Left ventricle myocardium superior (tissue), 1 donor: ENCODE measurements at places on chromosomes 5 and 9.
A peak's percentile ranks its signal among the peaks of the same experiment; 100 is the strongest.

GRCh38 chr5:115313052-115313451, 16.6 kb upstream of the CCDC112 start:
- DNase-seq, result no peak

DNA sequence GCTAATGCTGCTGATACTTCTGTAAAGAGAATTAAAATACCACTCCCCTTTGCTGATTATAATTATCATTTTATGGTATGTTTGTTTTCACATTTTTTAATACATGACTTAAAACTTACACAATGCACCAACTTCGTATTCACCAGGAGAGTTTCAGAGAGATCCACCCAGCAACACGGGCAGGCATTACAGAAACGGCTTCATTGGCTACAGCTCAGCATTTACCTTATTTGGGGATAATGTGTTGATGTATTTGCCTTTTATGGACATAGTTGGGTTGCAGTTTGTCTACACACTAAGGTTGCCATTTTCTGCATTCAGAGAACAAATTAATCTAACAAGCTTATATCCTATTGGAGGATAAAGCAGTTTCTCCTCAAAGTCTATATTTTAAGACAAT, 423.6 kb downstream of the PRDM9 start:
- no peak for DNase-seq

DNA sequence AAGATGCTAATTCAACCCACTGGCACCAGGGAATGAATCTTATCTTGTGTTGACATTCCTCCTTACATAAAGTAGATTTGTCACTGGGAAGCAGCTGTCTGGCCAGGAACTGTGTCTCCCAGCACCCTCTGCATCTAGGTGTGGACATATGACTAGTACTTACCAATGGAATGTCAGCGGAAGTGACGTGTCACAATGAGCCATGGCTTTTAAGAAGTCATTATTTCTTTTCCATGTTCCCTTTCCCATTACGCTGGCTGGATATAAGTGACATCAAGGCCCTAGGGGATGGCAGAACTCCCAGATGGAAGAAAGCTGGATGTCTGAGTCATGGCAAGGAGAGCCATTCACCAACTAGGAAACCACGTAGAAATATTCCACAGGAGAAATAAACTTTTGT, 84.7 kb upstream of the MAST4 start:
- DNase-seq, result no peak

DNA sequence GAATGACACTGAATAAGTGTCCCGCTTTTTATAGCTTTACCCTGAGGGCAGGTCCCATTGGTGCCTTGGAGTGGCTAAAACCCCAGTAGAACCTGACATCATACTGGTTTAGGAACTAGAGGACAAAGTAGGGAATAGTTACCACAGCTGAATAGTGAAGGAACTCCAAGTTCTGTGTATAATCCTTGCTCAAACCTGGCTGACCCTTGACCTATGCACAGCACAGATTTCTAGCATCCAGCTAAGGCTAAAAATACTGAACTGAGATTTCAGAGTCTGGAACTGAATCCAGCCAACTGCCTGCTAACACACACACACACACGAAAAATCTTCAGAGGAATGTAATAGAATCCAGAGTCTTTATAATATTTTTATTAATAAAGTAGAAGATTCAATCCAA, 50.8 kb downstream of the C5 start:
- DNase-seq, result no peak

DNA sequence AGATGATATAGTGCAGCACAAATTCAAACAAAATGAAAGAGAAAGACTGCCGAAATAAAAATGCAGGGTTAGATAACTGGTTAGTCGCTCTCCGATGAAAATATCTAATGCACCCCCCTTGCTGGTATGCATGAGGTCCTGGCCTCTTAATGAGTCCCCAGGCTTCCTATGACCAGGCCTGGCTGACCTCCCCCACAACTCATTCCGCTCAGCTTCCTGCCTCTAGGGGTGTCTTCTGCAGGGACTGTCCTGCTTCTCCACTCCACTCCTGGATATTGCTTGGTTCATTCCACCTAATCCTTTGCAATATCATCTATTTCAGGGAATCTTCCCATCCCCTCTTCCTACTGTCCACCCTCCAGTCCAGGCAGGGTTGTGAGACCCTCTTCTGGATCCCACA, 341.8 kb downstream of the ASTN2 start:
- no peak for DNase-seq

- no peak for DNase-seq
Measured at GRCh38 chr5:180791611-180792213, 10.9 kb downstream of the MGAT1 start.

GRCh38 chr5:172528440-172528839, 74.1 kb upstream of the SH3PXD2B start:
- DNase-seq, result no peak

DNA sequence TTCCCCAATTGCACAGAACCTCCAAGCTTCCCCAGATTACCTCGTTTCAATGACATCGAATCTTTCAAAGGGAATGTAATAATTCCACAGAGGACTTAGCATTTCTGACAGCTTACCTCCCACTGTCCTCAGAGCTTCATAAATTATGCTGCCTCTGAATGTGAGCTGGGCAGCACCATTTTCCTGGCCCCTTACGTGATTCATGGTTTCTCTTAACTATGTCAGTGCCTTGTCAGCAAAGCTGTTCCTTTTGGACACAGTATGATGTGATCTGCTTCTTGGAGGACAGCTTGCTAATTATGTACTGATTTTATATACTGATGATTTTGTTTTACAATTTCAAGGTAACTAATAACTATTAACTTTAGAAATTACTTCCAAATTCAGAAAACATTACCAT, 27.7 kb upstream of the SSBP2 start:
- no peak for DNase-seq

DNA sequence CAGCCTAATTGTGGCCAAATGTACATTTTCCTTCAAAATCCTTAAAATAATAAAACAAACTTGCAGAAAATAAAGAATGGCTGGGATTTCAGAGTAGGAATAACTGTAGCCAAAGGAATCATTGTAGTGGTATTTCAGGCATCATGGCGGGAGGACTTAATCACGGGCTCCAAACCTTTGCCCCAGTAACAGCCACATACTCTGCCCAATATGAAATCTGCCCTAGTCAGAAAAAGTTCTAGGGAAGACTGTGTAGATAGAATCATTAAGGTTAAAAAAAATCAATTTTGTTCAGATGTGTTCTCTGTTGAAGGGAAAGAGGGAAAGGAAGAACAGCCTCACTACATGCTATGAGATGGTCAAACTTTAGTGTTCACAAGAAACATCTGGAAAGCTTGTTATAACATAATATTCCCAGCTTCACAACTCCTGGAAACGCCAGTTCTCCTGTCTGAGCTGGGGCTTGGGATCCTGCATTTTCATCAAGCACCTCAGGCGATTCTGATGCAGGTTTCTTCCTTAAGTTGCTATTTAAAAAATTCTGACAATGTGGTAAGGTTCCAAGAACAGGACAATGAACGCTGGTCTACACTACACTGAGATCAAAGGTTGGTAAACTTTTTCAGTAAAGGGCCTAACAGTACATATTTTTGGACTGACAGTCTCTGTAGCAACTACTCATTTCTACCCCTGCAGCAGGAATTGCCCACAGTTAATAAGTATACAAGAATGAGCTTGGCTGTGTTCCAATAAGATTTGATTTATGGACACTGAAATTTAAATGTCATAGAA, 87.9 kb downstream of the CEMIP2 start:
- no peak for DNase-seq

GRCh38 chr5:75985077-75985476, 98.1 kb upstream of the SV2C start:
- no peak for DNase-seq

GRCh38 chr5:121292664-121293063, 559.0 kb upstream of the FTMT start:
- no peak for DNase-seq

DNA sequence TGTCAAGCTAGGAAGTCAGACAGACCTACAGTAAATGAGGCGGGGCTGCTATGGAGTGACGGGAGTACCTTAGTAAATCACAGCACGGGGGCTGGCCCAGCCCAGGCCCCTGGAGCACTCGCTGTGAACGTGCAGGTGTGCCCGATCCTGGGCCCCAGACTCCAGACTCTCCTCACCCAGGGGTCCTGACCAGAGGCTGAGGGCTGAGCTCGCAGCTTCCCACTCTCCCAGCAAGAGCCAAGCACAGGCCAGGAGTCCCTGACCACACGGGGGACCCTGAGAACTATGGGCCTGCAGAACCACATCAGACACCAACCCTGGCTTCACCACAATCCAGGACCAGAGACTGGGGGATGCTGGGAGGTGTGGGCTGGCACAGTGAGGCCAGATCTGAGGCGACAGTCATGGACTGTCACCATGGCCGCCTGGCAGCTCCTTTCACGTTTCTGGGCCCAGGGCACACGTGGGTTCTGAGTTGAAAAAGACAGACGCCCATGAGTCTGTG, 73.4 kb downstream of the ADAMTS2 start:
- DNase-seq, result peak; percentile 16

- DNase-seq, result no peak
Measured at GRCh38 chr5:179558932-179559283, 8.6 kb downstream of the RUFY1 start.

DNA sequence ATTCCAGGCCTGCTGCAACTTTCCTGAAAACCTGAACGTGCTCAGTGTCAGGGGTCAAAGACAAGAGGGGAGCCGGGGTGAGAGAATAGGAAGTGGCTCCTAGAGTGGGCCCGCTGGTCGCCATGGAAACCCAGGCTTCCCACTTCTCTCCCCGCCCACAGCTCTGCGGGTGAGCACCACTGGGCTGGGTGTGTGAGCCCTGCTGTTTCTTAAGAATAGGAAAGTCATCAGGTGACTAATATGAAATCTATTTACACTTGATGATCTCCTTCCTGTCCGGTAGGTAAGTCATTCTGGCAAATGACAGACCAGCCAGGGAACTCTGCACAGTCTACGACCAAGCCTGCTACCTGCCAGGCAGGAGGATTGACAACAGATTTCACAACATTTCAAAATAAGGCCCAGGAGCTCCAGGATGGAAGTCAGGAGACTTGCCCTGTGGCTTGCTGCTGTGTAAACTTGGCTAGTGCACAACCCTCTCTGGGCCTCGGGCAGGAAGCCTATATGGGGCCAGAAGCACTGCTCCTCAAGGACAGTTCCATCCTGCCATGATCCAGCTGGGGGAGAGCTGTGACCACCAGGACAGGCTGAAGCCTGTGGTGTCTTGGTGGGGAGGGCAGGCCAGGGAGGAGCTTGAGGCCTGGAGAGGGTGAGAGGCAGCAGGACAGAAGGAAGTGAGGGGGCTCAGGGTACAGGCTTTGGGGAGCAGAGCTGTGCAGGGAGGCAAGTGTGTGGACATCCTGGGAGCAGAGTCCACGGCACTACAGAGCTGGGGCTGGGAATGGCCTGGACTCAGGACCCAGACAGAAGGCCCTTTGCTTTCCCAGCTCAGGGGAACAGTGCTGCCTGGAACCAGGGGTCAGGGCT, 60.6 kb downstream of the SHB start:
- peak; percentile 56 for DNase-seq

- no peak for DNase-seq
Measured at GRCh38 chr9:96245399-96245798, 56.6 kb downstream of the HSD17B3 start.

DNA sequence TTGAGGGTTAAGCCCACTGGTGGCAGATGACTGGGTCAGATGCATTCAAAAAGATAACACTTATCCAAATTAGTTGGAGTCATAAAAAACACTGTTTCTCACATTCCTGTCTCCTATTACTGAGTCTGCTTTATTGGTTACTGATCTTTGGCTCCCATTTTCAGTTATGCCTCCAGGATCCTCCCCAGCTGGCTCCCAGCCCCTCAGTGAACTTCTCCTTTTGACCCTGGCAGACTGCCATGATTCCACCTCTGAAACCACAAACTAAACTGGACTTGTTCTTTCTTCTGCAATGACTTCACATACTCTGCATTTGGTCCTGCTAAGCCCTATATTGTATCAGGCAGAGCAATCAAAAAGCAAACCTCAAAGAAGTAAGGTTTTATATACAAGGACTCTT, 860.8 kb upstream of the DMAC1 start:
- DNase-seq, result peak; percentile 74

DNA sequence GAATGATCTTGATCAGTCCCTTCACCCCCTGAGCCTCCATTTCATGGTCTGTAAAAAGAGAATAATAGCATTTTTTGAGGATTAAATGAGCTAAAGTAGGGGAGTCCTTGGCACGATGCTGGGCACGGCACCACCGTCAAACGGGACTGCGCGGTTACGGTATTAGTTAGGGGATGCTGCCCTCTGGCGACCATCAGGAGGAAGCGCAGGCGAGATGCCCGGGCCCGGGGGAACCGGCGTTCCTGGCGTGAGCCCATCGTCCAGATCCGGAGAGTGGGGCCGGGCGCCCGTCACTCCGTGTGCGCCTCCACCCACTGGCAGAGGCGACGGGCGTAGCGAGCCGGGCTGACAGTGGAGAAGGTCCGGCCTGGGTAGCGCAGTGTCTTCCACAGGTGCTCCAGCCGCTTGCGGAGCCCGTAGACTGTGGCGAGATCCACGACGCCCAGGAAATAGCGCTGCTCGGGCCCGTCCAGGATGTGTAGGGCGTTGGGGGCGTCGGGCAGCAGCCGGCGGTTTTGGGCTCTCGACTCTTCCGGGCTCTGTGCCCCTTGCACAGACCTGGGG, 4.8 kb upstream of the ST6GALNAC4 start:
- DNase-seq, result peak; percentile 84

- peak; percentile 67 for DNase-seq
Measured at GRCh38 chr9:88658311-88658822, 123.4 kb downstream of the NXNL2 start.

GRCh38 chr5:90890180-90890579, 331.6 kb downstream of the ADGRV1 start:
- no peak for DNase-seq

DNA sequence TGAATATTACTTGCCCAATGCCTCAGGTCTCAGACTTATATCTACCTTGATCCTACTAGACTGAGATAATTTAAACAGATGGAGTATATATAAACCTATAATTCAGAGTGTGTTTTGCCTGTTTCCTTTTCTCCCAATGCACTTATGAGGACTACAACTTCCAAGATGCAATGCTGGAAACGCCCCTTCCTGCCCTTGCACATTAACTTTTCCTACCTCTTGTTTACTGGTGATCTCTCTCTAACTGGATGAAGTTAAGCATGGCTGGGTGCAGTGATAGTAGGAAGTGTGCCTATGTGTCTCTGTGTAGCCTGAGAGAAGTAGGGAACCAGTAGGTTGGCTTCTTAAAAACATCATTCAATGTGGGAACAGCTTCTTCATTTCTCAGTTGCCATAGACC, 115.2 kb downstream of the SVEP1 start:
- no peak for DNase-seq

DNA sequence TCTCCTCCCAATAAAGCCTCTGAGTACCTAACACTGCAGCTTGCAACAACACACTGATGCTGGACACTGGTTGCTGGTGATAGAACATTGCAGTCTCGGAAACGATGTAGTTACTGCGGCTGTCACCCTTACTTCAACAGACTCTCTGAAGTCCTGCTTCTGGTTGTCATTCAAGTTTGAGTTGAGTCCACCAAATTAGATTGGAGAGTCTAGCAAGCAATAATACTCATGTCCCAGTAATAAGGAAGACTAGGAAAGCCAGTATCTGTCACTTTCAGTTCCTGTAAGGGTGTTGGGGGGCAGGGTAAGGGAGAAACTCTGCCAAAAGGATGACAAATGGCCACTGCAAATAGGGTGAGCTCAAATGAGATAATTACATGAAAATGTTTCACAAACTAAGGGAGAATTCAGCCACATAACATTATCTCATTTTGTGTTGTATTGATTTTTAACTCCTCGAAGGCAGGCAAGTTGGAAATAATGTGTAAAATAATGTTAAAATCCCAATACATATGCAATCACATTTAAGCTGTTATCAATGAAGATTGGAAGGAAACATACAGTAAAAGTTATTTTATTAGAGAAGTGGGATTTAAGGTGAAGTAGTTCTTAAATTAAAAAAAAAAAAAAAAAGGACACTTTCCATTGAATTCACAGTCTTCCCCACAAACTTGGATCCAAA, 849 bp upstream of the IFT74 start:
- no peak for DNase-seq
